ENCODE measurements at places on chromosomes 11 and 22.
A peak's percentile ranks its signal among the peaks of the same experiment; 100 is the strongest.

- DNase-seq: no peak
Measured at GRCh38 chr11:131744847-131745246, 374.4 kb downstream of the NTM start.

GRCh38 chr11:78259777-78260487 is 71.2 kb downstream of the USP35 start:
- DNase-seq: no peak

- no peak for DNase-seq
Measured at GRCh38 chr11:61160487-61161189, 588 bp downstream of the VPS37C start.

DNA sequence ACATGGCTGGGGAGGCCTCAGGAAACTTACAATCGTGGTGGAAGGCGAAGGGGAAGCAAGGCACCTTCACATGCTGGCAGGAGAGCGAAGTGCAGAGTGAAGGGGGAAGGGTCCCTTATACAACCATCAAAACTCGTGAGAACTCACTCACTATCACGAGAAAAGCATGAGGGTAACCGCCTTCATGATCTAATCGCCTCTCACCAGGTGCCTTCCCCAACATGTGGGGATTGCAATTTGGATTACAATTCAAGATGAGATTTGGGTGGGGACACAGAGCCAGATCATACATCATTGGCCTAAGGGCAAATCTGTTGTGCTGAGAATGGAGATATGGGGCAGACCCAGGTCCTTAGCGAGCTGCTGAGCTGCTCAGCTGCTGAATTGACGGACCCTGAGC is 13.1 kb downstream of the C1QTNF6 start:
- DNase-seq: no peak

- no peak for DNase-seq
Measured at GRCh38 chr11:68827733-68828132, 14.0 kb downstream of the CPT1A start.

GRCh38 chr11:88666364-88666763 is 328.8 kb upstream of the CTSC start:
- no peak for DNase-seq

DNA sequence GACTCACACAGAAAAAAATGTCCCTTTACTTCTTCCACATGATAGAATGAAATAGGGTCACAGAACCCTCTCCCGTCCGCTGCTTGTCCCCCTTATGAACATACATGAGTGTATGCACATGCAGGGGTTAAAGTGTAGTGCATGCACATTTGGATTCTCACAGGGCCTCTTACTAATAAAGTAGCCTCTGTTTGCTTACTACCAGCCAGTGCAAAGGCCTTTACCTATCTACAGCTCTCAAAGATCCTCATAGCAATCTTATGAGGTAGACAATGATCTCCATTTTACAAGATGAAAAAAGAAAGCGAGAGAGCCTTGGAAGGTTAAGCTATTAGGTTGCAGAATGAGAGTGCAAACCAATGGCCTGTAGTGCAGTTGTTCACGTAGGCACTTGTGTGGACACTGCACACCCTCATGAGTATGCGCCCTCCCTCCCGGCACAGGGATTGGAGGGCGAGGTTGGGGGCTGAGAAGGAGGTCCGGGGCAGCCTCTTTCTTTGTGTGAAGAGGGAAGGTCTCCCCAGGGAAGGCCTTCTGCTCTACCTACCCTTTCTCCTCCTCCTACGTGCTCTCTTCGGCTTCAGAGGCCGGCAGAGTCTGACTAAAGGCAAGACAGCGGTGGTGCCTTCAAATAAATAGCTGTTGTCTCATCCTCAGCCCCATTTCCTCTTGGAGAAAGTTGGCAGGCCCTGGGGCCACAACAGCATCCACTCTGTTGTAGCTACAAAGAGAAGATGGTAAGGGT is 91.3 kb downstream of the CEP164 start:
- no peak for DNase-seq

- peak; percentile 11 for DNase-seq
Measured at GRCh38 chr11:46437122-46437689, 45.6 kb upstream of the CHRM4 start.

GRCh38 chr11:118618115-118618990 is 10.9 kb downstream of the PHLDB1 start:
- DNase-seq: peak; percentile 81

- DNase-seq: peak; percentile 31
Measured at GRCh38 chr11:75388386-75389275, 10.7 kb upstream of the RPS3 start.

DNA sequence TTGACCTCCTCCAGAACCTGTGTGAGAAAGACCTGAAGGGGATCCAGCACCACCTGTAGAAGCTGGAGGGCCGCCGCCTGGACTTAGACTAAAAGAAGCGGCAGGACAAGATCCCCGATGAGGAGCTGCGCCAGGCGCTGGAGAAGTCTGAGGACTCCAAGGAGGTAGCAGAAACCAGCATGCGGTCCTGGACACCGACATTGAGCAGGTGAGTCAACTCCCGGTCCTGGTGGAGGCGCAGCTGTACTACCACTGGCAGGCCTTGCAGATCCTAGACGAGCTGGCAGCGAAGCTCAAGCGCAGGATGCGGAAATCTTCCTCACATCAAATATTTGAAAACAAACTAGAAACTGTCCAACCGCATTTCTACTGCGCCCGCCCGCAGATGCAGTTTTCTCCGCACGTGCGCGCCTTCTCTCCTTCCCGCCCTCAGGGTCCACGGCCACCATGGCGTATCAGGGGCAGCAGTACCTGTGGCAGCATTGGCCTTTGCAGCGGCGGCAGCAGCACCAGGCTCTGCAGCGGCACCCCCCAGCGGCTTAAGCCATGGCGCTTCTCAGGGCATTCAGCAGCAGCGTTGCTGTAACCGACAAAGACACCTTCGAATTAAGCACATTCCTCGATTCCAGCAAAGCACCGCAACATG is 10.2 kb downstream of the CLDN25 start:
- DNase-seq: no peak

- no peak for DNase-seq
Measured at GRCh38 chr22:46827781-46828180, 65.3 kb downstream of the TBC1D22A start.

GRCh38 chr11:95883381-95883780 is 40.5 kb downstream of the MTMR2 start:
- DNase-seq: no peak

GRCh38 chr11:68689737-68690625 is 5.6 kb downstream of the GAL start:
- no peak for DNase-seq

DNA sequence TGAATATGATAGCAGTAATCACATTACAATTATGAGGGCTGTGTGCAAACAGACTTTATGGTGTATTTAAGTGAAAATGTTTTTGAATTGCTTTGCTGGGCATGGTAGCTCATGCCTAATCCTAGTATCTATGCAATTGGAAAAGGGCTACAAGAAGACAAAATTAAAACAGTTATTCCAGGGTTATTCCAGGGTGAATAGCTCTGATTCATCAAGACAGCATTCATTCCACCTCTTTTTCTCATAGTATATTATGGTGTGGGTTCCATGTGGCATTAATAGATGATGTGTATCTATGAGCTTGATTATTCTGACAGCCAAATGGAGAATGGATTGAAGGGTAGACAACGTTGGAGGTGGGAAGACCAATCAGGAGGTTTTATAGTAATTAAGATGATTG is 12.1 kb upstream of the SIDT2 start:
- DNase-seq: no peak

DNA sequence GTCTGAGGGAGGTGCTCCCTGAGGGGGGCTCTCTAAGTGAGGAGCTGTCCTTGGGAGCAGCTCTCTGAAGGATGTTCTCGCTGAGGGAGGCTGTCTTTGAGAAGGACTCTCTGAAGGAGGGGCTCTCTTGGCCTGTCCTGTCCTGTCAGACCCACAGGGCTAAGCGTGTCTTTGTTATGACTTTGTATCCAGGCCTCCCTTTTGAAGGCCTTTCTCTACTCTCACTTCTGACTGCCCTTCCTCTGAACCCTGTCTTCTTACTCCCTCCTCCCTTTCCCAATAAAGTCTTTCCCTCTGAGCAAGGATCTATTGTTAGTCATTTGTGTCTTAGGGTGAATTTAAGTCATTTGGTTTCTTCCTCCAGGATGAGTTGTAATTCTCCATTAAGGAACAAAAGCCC is 330.1 kb upstream of the PLET1 start:
- no peak for DNase-seq

- no peak for DNase-seq
Measured at GRCh38 chr22:47245786-47246185, 483.3 kb downstream of the TBC1D22A start.

- DNase-seq: no peak
Measured at GRCh38 chr22:49962751-49963646, 2.4 kb downstream of the PIM3 start.

- no peak for DNase-seq
Measured at GRCh38 chr11:76380159-76380976, 564 bp downstream of the THAP12 start.

- DNase-seq: no peak
Measured at GRCh38 chr11:114211444-114212121, 84.6 kb upstream of the NNMT start.

- no peak for DNase-seq
Measured at GRCh38 chr11:92455210-92455790, 230.7 kb downstream of the FAT3 start.

DNA sequence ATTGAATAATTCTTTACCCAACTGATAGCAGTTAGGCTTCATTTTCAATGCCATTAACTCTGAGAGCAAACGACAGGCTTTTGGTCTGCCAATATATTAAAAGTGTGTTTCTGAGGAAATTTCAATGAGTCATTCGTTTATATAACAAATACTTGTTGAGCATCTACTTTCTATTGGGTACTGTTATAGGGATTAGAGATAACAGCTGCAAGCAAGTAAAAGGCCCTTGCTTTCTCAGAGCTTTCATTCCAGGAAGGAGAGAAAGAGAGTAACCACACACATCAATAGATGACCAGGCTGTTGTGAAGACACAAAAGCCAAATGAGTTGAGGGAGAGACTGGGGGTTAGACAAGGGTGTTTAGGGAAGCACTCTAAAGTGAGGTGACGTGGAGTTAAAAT is 35.7 kb downstream of the CD44 start:
- no peak for DNase-seq

GRCh38 chr11:88307749-88308425 is 29.6 kb downstream of the CTSC start:
- no peak for DNase-seq

DNA sequence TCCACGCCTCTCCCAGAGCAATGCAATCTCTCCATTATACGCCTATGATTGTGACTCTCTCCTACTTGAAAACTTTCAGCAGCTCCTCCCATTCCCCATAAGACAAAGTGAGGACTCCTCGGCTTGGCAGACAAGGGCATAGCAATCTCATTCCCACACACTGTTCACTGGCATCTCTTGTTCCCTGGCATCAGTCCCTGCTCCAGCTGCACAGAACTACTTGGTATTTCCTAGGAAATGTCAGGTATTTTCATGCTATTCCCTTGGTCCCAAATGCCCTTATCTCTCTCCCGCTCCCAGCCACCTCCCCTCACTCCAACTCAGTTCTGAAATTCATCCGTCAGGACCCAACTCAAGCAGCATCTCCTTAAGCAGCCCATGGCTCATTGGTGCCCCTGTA is 28.4 kb downstream of the TMPRSS5 start:
- DNase-seq: no peak

DNA sequence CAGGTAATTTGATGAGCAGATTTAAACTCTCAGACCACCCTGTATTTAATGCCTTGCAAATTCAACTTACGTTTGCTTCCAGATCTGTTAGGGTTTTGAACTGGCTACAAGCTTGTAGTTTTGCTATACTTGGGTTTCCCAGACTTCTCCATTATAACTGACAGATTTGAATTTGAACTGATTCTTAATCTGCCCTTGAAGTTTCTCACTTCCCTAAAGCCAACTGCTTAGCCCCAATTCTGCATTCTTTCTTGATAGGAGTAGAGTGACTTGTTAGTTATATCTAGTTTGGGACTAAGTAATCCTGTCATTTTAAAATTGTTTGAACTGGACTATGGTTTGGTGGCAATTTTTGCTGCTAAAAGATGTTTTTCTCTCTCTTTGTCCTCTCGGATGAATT is 9.7 kb downstream of the LAYN start:
- DNase-seq: no peak

GRCh38 chr11:124190298-124191139 is 7.4 kb downstream of the OR10D3 start:
- no peak for DNase-seq

- no peak for DNase-seq
Measured at GRCh38 chr11:110778343-110778742, 66.1 kb upstream of the ARHGAP20 start.

DNA sequence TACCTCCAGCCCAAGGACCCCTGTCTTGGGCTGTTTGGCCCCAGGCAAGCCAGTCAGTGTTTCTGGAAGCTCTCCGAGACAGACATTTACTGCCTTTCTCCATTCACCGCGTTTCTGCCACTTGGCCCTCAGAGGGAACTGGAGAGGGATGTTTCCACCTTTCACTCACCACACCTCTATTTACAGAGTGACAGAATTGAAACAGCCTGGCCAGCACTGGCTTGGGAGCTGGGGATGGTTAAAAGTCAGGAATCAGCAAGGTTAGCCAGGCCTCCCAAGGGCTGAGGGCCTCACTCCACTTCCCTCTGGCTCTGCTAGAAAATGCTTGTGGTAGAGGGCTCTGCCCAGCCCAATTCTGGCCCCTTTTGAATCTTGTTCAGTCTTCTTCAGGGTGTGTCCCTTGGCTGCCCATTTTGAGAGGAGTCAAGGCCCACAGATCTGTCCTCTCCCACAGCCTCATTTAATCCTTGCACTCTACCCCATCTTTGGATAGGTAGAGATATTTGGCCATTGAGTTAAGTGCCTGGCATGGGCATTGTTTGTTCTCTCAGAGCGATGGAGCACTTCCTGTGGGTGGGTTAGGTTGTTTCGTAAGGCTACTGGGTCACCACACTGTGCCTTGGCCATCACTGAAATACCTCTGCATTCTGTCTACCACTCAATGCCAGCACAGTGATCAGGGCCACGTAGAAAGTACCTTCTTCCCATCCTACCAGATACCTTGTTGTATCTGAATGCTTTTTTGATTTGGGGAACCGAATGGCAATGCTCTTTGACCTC is 119.2 kb downstream of the MICAL2 start:
- DNase-seq: no peak

DNA sequence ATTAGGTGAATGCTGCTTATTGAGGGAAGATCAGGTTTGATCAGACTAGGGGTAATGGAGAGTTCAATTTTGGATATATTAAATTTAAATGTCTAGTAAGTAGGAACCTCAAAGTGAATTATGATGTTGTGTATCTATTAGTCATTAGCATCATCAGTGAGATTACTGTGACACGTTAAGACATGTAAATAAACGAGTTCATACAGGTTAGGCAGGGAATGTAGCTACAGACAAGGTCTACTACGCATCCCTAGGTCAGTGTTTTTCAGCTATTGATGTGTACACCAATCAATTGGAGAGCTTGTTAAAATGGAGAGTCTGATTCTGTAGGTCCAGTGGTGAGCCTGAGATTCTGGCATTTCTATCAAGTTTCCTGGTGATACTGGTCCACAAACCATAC is 120.1 kb upstream of the LRRC4C start:
- DNase-seq: no peak

DNA sequence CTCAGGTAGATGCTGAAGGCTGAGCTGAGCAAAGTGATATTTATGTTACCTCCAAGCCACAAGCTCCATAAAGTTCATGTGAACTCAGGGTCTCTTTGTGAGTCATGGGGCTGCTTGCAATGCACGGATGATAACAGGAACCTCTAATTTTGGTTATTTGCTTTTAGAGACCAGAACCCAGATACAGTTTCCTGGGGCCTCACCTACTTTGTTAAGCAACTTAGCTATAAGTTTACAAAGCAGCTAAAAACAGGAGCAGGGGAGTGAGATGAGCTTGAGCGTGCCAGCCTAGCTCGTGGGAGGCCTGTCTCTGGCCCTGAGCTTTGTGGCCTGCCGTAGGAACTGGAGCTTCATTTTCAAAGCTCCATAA is 29.2 kb downstream of the SREBF2 start:
- no peak for DNase-seq

GRCh38 chr22:33920197-33920540 is at the start of gene LARGE1:
LARGE1 (minus strand) TSS chr22:33920476.
- DNase-seq: no peak

Measured in caudate nucleus (tissue), 63 donors.